Brain pericyte (primary cell): ENCODE measurements at places on chromosomes 4 and X.

GRCh38 chr4:152045807-152046571, 285.2 kb upstream of the GATB start:
- no peak for DNase-seq

DNA sequence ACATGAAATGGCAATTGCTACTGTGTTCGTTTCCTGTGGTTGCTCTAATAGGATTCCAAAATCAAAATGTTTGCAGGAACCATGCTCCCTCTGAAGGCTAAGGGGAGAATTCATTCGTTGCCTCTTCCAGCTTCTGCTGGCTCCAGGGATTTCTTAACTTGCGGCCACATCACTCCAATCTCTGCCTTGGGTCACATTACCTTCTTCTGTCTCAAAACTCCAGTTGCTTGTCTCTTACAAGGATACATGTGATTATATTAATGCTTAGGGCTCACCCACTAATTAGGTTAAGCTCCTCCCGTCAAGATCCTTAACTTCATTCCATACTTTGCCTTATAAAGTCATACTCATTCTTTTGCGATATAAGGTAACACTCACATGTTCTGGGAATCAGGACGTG, 208.4 kb downstream of the RBM46 start:
- DNase-seq, result no peak

GRCh38 chr4:147327322-147327721, 153.6 kb upstream of the EDNRA start:
- DNase-seq, result no peak

- no peak for DNase-seq
Observed at GRCh38 chr4:82123934-82124333, 249.9 kb downstream of the HNRNPD start.

GRCh38 chrX:102697494-102697893, 14.8 kb upstream of the GPRASP2 start:
- no peak for DNase-seq

DNA sequence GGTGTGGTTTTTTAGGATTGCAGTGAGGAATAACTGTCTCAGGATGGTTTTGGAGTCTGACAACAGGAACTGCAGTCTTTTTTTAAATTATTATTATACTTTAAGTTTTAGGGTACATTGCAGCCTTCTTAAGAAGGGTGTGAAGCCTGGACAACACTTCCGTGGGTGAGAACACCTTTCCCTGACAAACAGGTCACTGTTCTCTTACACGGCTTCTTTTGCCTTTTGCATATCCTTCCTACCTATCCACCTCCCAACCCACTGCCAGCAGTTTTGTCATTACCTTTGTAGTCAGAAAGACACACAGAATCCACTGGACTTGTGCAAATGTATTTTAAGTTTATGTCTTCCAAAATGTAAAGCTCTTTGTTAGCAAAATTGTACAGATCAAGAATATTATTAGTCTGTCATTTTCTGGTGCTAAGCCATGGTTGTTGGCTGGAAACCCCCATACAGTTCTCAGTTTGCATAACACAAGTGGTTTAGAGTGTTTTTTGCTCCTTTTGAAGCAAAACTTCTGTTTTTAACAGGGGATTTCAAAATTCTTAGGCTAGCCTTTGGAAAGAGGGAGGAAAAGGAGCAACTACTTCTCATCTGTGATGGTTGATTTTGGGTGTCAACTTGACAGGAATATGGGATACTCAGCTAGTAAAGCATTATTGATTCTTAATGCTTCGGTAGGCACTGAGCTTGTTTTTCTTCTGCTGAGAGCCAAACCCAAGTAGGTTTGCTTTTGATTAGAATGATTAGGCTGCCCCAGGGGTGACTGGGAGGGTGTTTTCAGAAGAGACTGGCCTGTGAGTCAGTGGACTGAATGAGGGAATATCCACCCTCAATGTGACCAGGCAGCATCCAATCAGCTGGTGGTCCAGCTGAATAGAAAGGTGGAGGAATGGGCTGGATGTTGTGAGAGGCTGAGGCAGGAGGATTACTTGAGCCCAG, 29.4 kb upstream of the KLHL2 start:
- DNase-seq, result no peak

- no peak for DNase-seq
Observed at GRCh38 chr4:177511611-177512010, 69.4 kb upstream of the AGA start.
